ENCODE measurements at places on chromosomes 1 and 21.
A peak's percentile ranks its signal among the peaks of the same experiment; 100 is the strongest.

GRCh38 chr1:32702599-32703478, at the start of gene SYNC:
TSS of gene SYNC (minus strand) at chr1:32702770. CDS start at chr1:32702660, 110 bp downstream.
- DNase-seq: peak; percentile 71

- no peak for DNase-seq
These were observed 9.1 kb upstream of the THEM5 start for GRCh38 chr1:151862604-151863003.

- DNase-seq: no peak
These were observed 72.3 kb downstream of the RUSC1 start for GRCh38 chr1:155392898-155393411.

- no peak for DNase-seq
These were observed 7.1 kb downstream of the RIIAD1 start for GRCh38 chr1:151728151-151729054.

DNA sequence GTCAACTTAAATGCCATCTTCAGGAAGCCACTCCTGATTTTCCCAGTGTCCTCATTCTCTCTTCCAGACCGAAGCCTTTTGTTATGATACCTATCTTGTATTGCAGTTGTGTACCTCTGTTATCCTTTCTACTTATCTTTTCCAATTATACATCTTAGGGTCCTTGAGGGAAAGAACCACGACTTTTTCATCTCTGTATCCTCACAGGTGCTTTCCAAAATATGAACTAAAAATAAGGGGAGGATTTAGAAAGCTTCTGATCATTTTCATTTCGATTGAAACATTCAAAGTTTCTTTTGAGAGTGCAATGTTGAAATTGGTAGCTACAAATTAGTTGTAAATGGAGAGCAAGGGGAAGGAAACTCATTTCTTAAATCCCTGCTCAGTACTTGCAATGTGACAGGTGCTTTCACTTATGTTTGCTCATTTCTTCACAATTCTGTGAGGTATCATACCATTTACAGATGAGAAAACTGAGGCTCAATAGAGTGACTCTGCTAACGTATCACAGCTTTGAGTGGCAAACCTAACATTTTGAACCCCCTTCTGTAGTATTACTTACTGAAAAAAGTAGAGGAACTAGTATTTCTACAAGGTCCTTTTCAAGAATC, 24.2 kb downstream of the SLC19A2 start:
- DNase-seq: no peak

DNA sequence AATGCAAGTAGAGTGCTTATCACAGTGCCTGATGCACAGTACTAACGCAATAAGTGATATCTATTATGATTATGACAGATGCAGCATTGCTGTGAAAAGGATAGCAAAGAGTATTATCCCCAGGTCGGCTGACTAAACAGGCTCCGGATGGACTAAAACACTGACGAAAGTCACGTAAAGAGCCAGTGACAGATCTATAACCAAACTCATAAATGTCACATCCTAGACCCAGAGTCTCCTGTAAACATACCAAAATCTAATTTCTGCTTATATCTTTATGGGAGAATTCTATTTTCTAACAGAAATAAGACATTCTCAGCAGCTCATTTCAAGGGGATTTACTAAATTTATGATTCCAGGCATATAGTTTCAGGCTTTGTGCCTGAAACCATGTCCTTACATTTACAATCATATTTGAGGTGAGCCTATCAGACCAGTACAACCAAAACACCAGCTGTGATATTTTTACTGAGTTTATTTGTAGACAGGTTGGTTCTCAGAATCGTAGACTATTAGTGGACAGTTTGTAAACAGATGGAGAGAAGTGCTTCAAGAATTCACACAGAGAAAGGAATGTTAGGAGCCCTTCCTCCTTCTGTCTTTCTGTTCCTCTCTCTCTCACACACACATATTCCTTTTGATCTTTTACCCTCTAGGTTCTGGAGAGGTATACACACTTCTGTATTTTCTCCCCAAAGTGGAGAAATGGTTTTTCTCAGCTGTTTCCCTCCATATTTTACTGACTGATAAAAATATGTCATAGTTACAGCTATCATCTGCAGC, 52.4 kb upstream of the WDR26 start:
- DNase-seq: no peak

DNA sequence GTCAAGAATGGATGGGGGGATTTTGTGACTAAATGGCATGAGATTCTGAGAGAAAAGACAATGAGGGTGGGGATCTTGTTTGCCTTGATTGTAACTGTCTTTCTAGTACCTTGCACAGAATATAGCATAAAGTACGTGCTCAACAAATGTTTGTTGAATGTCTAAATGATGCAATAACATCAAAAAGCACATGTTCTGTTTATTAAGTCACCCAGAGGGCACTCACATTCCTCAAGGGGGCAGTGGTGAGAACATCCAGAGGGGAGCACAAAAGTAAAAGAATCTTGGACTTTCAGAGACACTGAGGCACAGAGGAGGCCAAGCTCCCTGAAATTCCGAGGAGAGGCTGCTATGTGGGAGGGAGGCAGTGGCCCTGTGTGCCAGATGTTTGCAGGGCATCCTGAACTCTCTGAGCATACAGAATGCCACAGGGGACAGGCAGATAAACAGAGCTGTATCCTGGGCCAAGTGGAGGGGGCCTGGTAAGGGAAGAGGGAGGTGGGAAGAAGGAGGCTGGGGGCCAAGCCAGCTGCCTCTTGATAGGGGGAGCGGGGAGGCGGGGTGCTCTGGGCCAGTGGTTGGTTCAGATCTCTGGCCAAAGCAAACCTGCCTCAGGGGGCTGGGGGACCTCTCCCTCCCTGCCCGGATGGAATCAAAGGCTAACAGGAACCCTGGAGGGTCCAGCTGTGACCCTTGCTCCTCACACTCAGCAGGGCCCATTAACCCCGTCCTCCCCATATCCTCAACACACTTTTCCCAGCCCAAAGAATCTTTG, 6.5 kb upstream of the ATP1A2 start:
- DNase-seq: no peak

GRCh38 chr21:25273959-25274358, 333.3 kb downstream of the MRPL39 start:
- no peak for DNase-seq

GRCh38 chr1:21337928-21338572, 47.8 kb upstream of the ECE1 start:
- DNase-seq: peak; percentile 93

- no peak for DNase-seq
These were observed 24.6 kb downstream of the PLEKHA6 start for GRCh38 chr1:204335085-204335484.

GRCh38 chr1:234893725-234894630, 234.7 kb downstream of the TOMM20 start:
- DNase-seq: no peak

Data from sciatic nerve (tissue), 2 donors.